ENCODE measurements at places on chromosomes 12 and 14.

DNA sequence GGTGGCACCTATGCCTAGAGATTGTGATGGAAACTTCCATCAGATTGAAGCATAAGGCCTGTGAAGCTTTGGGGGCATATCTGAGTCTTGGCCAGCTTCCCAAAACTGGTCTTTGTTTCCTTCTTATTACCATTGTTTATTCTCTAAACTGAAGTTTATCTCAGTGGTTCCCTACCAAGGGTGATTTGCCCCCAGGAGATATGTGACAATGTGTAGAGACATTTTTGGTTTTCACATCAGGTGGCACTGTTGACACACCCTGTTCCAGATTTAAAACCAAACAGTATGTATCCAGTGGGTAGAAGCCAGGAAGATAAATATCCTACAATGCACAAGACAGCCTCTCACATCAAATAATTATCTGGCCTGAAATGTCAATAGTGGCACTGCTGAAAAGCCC, 22.1 kb downstream of the RASSF9 start:
- ATAC-seq = no peak

GRCh38 chr12:48795550-48796455, 6.9 kb upstream of the ADCY6 start:
- ATAC-seq = peak; percentile 67

GRCh38 chr12:98838231-98838647, 193.1 kb downstream of the APAF1 start:
- ATAC-seq = no peak

DNA sequence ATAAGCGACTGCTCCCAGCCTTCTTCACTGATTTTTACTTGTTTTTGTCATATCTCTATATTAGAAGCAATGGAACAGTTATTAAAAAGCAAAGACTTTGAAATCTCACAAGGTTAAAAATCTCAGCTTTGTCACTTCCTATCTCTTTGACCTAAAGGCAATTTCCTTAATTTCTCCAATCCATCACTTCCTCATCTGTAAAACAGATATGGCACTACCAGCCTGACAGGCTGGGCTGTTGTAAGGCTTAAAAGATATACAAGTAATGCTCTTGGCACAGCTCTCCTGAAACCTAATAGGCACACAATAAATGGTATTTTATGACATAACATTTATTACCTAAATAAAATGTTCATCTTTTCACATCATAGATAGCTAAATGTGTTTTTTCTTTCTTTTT, 25.6 kb downstream of the ATXN2 start:
- no peak for ATAC-seq

- ATAC-seq = no peak
Observed at GRCh38 chr12:1369938-1370500, 224.4 kb downstream of the FBXL14 start.

DNA sequence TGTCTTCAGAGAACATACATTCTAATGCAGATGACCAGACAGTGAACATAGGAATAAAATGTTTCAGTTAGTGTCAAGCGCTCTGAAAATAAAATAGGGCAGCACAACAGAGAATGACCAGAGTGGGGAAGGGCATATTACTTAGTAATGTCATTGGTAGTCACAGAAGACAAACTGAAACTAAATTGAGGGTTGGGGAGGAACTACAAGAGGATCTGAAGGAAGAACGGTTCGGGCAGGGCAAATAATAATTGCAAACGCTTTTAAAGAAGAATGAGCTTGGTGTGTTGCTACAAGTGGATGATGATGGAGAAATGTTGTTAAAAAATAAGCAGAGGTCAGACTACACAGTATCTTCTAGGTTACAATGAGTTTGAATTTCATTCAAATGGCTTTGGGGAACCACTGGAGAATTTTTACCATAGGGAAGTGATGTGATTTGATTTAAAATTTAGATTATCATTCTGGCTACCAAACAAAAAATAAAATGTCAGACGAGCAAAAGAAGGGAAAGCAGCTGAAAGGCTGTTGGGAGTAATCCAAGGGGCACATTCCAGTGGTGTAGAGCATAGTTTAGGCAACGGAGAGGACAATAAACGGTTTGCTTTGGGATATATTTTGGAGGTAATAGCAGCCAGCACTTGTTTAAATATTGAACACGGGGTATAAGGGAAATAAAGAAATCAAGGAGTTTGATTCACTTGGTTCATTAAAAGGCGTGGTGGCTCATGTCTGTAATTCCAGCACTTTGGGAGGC, 56.3 kb upstream of the SLC6A13 start:
- no peak for ATAC-seq

DNA sequence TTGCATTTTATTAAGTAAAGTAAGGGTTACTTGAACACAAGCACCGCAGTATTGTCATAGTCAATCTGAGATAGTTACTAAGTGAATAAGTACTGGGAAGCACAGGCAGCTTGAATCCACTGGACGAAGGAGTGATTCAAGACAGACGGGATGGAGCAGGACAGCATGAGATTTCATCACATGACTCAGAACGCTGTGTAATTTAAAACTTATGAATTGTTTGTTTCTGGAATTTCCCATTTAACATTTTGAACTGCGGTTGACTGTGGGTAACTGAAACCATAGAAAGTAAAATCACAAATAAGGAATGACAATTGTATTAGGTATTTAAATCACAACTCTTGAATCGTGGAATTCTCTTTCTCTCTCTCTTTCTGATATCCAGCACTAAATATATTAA, 1630.4 kb upstream of the SEL1L start:
- ATAC-seq = no peak

GRCh38 chr12:91400271-91400670, 217.7 kb upstream of the DCN start:
- ATAC-seq = no peak

DNA sequence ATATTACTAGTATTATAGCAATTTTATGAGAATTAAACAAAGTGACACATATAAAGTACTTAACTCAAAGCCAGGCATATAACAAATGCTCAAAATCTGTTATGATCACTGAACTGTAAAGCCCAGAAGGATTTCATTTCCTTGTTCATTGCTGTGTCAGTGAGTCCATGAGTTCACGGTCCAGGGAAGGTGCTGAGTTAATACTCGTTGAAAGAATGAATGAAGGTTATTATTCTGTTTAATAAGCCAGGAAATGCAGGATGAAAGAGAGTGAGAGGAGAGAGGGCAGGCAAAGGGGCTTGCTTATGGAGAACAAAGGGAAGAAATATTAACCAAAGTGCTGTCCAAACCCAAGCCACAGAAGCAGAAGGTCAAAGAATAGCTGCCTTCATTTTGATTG, 40.2 kb upstream of the NT5DC3 start:
- peak; percentile 58 for ATAC-seq

DNA sequence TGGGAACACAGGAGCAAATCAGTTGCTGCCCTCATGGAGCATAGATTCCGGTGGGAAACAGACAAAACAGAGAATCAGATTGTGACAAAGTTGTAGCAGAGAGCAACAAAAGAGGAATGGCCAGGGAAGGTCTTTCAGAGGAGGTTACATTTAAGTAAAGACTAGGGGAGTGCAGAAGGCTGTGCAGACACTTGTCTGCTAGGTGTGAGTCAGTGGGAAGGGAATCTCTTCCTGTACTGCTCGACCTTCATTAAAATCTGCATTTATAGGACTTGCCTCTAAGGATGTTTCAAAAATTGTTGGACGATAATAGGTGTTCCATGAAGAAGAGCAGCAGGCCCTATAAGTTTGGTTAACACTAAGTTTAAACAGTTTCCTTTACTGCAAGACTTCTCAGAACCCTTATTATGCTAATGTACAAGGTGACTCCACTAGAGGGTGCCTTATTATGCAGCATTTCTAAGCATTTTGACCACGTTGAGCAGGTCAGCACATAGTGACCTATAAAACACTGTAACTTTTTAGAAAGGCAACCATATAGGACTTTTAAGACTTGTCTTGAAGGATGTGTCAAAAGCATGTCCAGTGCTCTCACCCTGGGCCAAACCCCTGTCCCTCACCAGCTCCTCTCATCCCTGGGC, 91.8 kb upstream of the RIC8B start:
- no peak for ATAC-seq

DNA sequence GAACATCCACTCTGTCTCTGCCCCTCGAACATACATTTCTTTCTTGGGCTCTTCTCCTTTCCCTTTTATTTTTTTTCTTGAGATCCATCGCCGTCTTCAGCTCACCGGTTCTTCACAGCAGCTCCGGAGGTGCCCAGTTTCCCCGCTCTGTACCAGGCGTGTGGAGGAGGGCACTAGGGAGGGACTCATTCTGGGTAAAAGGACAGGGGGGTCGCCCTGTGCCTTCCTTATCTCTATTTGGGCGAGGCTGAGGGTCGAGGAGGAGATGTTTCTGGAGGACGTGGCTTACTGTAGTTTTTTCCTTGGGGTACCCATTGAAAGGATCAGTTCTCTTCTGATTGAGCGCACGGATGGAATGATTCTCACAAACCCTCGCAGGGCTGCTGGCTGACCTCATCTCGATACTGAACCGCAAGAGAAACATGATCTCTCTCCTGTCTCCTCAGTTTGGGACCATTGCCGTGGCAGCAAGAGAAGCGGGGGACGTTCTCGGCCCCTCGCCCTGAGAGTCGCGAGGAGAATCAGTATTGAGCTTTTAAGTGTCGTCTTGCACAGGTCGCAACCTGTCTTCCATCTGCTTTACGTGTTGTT, 386 bp downstream of the LIN52 start:
- ATAC-seq = peak; percentile 0

DNA sequence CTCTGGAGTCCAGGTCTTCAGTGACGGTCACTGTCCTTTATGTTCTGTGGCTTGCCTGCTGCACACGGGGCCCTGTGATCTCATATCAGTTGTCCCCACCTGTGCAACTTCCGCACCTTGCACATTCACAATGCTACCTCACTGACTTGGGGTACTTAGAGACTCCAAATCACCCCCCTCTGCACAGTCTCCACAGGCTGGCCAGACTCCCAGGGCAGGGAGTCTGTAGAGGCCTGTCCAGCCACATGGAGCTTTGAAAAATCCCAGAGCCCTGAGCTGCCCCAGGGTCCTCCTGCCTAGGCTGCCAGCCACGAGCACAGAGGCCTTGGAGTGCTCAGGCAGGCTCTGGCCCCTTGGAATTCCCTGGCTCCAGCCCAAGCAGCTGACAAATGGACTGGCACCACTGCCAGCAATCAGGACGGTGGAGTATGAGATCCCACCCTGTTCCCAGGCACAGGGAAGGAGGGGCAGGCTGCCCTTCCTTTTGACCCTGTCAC, 26.4 kb downstream of the CMKLR1 start:
- ATAC-seq = no peak

- ATAC-seq = no peak
Observed at GRCh38 chr14:95832012-95832411, 44.6 kb upstream of the TUNAR start.

- no peak for ATAC-seq
Observed at GRCh38 chr12:26692407-26692806, 140.6 kb downstream of the ITPR2 start.

DNA sequence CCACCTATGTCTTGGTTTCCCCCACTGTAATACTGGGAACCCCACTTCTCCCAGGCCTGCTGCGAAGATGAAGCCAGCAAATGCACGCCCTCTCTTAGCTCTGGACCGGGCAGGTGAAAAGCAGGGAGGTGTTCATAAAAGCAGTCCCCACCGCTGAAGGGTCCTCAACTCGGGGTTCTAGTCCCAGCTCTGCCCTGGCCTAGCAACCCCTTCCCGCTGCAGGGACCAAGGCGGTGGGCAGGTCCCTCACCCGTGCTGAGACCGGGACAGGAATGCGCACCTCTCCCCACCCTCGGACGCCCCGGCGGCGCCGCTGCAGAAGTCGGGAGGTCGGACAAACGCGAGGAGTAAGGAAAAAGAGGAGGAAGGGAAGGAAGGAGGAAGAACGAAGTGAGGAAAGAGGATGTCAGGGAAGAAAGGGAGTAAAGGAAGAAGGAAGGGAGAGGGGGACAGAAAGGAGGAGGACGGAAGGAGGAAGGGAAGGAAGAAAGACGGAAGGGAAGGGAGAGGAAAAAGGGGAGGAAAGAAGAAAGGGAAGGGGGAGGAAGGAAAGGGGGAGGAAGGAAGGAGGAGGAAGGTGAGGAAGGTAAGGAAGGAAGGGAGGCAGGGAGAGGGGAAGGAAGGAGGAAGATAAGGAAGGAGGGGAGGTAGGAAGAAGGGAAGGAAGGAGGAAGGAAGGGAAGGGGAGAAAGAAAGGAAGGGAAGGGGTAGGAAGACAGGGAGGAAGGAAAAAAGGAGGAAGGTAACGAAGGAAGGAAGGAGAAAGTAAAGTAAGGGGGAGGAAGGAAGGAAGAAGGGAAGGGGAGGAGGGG, 701 bp downstream of the SPRING1 start:
- no peak for ATAC-seq

DNA sequence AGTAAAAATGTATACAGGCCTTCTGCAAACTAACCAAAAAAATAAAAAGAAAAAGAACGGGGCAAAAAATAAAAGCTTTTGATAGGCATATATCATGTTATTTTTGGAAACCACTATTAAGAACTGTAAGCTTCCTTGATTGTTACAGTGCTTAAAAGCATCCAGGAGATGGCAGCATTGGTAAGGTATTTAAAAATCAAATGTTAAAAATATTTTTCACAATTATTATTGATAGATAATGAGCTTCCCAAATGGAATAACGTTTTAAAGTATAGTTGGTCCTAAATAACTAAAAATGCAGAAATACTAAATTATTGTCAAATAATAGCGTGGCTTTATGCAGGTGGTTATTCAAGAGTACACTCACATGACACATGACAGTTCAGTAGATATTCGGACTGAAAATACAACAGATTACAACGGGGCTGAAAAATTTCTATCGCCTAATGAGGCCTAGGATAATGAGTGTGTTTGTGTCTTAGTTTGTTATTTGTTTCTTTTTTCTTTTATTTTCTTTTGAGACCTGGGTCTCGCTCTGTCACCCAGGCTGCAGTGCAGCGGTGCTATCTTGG, 127.2 kb upstream of the ATF7IP start:
- ATAC-seq = no peak

DNA sequence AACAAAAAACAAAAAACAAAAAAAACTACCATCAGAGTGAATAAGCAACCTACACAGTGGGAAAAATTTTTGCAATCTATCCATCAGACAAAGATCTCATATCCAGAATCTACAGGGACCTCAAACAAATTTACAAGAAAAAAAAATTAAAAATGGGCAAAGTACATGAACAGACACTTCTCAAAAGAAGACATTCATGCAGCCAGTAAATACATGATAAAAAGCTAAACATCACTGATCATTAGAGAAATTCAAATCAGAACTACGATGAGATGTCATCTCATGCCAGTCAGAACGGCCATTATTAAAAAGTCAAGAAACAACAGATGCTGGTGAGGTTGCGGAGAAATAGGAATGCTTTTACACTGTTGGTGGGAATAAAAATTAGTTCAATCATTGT, 466.5 kb upstream of the ATXN7L3B start:
- no peak for ATAC-seq

- ATAC-seq = no peak
Observed at GRCh38 chr14:21267886-21268616, 1.2 kb downstream of the HNRNPC start.

- no peak for ATAC-seq
Observed at GRCh38 chr14:56378475-56378877, 201.1 kb upstream of the TMEM260 start.

GRCh38 chr14:69153152-69153872, 393 bp upstream of the DCAF5 start:
- peak; percentile 96 for ATAC-seq

DNA sequence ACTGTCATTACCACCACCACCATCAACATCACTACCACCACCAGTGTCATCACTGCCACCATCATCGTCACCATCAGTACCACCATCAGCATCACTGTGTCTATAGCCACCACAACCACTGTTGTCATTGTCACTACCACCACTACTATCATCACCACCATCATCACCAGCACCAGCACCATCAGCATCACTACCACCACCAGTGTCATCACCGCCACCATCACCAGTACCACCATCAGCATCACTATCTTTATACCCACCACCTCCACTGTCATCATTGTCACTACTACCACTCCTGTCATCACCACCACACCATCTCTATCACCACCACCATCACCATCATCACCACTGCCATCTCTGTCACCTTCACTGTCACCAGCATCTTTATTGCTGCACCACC, 60.6 kb downstream of the BEGAIN start:
- no peak for ATAC-seq
